NCI-H2171 (cell line): ENCODE measurements at places on chromosomes 1 and 21.

DNA sequence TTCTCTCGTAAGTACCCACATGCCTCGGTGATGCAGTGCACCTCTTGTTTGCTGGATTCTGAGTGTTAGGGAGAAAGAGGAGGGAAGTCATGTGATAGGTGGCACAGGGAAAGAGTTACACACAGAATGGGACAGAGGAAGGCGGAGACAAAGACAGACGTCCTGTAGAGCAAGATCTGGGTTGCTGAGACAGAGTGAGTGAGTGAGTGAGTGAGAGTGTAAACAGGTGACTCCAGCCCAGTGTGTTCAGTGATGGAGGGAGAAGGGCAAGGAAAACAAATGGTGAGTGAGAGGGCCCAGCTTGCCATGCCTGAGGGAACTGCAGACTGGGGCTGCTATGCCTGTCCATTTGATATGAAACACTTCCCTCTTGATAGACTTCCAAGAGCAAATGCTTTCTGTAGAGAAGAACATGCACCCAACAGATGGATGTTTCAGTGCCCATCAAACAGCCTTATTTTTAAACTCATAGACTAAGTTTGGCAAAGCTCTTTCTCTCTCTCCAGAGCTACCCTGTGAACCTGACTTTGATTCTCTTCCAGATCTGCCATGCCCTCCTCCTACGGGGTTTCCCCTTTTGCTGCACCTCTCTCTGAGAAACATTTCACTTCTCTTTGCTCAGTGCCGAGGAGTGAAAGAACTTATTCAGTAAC lies 209.9 kb upstream of the COA6 start:
- DNase-seq = no peak

- no peak for DNase-seq
Measured at GRCh38 chr1:199042193-199042592, 403.4 kb downstream of the PTPRC start.

DNA sequence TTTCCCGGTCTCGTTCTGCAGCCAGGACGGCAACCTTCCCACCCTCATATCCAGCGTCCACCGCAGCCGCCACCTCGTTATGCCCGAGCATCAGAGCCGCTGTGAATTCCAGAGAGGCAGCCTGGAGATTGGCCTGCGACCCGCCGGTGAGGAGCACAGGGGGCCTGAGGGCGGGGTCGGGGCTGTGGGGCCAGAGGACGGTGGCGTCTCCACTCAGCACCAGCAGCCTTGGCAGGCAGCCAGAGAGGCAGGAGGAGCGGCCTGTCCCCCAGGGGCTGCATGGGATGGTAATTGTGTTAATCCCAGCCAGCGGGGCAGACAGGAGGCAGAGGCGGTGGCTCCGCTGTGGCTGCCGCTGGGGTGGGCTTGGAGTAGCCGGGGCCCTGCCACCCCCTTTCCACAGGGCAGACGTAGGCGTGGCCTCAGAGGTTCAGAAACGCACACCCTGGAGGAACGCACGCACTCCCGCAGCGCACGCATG lies 12.1 kb downstream of the SAMD11 start:
- peak; percentile 83 for DNase-seq

DNA sequence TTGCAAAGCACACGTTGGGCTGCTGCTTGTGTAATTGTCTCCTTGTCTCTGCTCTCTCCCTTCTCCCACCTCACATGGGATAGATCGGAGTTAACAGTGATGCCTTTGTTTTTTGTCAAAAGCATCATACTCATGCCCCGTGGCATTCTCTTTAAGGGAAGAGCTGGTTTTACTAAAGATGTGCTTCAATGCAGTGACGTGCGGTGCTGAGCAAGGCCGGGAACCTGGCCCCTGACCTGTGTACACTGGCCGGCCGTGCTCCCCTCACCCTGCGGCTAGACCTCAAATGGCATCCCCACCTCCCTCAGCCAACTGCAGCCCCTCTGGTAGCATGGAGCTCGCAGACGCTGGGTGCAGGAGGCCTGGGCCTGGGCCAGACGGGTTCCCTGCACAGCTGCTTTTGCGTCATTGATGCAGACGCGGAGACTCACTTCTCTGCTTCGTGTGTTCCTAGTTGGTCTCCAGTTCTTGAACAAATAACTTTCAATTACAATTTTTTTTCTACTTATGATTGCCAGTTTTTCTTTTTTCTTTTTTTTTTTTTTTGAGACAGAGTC lies 19.9 kb downstream of the AGPAT3 start:
- DNase-seq = no peak

- no peak for DNase-seq
Measured at GRCh38 chr1:225460737-225461532, 33.1 kb upstream of the LBR start.

GRCh38 chr1:14733048-14733778 lies 134.7 kb downstream of the KAZN start:
- DNase-seq = peak; percentile 58

GRCh38 chr1:97192872-97193572 lies 471.4 kb downstream of the PTBP2 start:
- no peak for DNase-seq

DNA sequence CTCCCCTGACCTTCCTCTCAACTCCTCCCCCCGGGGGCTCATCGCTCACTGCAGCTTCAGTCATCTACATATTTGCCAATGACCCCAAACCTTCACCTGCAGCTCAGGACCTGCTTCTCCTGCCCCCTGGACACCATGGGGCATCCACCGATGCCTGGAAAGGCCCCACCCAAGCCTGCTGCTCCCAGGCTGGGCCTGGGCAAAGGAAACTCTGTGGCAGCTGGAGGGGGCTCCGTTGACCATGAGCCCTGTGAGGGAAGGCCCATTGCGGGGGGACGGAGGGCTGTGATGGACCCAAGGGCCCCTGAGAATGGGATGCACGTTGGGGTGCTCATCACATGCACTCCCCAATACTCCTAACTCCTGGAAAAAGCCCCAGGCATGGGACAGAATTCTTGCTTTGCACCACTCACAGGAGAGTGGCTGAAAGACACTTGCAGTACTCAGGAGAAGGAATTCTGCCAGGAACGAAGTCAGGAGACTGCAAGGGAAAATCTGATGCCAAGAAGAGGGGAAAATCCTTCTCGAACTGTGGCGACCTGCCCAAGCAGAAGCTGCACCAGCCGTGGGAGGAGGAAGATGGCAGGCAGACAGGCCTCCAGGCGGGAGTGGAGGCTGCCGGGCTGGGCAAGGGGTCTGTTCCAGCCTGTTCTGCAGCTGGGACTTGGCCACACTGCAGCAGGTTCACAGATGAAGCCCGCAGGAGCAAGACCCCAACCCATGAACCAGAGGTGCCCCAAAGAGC lies 18.4 kb downstream of the MATN1 start:
- DNase-seq = no peak

DNA sequence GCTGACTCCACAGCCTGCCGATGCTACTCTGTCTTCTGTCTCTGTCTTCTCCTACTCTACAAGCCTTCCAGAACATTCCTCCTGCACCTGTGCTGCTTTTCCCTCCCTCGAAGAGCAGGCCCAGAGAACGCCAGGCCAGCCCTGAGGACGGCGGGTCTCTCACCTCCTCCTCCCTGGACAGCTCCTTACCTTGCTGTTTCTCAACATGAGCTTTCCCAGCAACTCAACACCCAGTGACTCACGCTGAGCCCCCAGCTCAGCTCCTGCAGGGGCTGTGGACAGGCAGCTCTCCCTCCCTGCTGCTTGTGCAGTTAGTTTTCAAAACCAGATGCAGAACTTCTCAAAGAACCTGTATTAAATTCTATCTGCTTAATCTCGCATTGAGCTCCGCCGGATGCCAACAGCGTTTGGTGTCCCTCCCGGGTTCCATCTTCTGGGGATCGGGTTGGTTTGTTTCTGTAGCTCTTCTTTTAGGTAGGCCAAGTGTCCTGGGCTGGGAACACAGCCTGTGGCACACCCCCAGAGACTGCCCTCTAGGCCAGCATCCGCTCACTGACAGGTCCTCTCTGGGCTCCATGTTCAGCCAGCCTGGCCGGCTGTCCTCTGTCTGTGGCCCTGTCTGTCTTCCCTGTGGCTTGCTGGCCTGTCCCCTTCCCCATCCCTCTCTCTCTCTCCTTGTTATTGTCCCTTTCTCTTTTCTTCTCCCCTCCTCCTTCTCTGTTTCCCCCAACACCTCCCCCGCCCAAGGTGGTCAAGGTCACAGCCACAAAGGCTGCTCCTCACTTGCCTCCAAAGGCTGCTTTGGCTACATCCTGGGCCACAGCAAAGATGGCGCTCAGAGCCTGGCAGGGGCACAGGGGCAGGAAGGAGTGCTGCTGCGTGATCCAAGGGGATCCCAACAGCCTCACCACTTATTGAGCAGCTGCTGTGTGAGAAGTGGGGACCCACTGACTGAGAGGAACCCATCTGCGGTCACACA lies 391.0 kb downstream of the MATN1 start:
- DNase-seq = no peak

- DNase-seq = peak; percentile 51
Measured at GRCh38 chr1:68725001-68725752, 228.3 kb upstream of the DEPDC1 start.

DNA sequence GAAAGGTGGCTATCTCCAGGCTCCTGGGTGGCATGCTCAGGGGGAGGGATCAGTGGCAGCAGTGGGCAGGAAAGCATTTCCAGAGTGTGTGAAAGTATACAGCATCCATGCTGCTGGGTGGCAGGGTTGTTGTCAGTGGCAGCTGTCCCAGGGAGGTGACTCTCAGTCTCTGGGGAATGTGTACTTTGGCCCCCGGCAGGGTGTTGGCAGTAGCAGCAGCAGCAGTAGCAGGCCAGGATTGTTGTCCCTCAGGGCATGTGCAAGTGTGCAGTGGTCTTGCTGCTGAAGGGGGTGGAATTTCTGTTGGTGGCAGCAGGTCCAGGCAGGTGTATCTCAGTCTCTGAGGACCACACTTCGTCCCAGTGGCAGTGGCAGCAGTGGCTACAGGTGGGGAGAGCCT lies 71.7 kb upstream of the GUCA2B start:
- no peak for DNase-seq

DNA sequence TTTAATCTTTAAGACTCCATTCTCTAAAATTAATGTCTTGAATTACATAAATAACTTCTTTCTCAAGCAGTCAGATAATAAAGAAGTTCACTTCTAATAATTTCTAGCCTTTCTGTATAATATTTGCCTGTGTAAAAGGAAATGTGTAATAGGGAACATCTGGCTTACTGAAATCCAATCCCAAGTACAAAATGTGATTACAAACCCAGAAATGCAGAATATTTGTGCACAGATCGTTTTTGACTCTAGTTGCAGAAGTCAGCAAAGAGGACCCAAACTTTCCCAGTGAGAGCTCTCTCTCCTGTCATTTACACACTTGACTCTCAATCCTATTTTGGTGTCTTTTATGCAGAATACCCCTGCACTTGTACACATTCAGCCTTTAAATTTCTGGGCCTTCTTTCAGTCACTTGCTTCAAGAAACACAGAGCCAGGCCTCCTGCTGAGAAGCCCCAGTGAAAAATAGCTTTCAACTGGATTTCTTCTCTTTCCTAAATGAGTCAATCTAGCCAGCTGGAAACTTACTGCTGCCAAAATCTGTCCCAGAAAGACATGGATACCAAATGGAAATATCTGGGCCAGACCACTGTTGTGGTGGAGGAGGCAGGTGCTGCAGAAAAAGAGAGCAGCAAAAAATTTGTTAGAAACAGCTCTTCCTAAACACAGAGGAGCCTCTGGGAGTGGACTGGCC lies 68.5 kb upstream of the ADAM30 start:
- DNase-seq = no peak

- no peak for DNase-seq
Measured at GRCh38 chr1:58422436-58422835, 124.1 kb downstream of the OMA1 start.

- no peak for DNase-seq
Measured at GRCh38 chr1:204870160-204870912, at the start of gene NFASC. TSS of gene NFASC (plus strand) at chr1:204870862. CDS start at chr1:204944316, 73,454 bp downstream.
